Left ventricle myocardium superior (tissue), 1 donor: ENCODE measurements at places on chromosomes 7 and 10.
A peak's percentile ranks its signal among the peaks of the same experiment; 100 is the strongest.

DNA sequence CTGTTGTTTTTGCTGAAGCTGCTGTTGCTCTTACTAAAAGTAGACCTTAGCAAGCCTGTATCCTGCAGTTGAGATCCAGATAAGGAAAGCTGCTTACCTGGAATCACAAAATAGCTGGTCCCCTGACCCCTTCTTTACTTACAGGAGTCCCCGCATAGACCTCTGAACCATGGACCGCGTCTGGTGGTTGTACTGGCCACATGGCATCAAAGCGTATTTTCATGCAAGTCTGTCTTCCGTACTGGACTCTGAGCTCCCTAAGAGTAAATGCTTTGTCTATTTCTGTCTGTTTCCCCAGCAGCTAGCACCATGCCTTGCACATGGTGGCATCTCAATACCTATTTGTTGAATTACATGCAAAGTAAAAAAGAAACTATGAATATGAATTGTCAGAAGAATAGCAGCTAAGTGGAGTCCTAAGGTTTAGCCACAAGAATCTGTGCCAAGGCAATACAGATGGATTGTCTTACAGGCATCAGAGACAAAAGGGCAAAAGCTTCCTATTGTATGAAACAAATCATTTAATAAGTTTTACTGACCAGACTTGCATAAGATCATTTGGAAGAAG, 159.2 kb downstream of the PAXIP1 start:
- no peak for DNase-seq

DNA sequence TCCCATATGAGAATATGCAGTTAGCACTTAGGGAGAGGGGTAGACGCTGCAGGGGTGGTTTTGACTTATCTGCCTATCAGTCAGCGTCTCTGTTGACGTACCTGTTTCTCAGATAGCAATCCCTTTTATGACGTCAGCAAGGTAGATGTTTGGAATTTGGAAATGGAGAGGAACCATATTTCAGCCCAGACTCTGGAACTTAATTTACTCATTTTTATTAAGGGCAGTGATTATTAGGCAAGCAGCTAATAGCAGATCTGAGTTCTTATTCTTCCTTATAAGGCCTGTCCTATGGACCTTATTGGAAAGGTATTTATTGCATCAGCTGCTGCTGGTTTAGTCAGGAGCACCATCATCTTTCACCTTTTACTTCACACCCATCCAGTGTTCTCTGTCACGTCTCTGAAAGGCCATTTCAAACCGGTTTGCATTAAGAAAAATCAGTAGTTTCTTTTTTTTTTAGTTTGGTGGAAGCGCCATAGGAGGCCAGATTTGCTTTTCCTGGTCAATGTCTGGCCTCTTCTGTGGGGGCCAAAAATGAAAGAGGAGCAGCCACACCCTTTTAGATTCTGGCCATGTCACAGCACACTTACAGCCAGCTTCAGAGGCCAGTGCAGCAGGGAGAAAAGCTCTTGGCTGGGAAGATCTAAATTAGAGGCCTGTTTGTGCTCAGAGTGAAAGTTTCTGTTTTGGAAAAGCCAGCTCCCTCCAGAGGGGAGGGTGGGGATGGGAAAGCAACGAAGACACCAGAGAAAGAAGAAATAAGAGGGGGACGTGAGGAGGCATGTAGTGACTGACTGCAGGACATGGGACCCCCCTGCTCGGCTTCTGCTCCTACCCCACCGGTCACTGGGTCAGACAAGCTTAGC, 146.3 kb downstream of the TCF7L2 start:
- no peak for DNase-seq

GRCh38 chr7:115561335-115562110, 469.0 kb downstream of the TFEC start:
- no peak for DNase-seq

DNA sequence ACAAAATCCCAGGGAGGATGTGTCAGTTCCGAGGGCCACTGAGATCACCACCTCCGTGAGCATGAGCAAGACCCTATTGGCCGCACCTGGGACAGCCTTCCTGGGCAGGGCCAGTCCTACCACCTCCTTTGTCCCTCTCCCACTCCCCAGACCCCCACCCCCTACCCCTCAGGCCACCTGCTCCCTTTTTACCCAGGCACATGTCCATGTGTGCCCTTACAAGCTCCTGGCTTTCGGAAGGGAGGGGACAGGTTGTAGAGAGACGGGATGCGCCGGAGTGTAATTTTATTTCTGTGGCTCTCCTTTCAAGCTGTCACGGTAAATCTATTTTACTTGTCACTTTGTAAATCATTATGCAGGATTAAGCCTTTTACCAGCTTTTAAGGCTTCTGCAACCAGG, 20.9 kb downstream of the ZMIZ1 start:
- DNase-seq, result no peak

- DNase-seq, result no peak
Observed at GRCh38 chr10:88992921-88993524, 2.4 kb downstream of the FAS start.

DNA sequence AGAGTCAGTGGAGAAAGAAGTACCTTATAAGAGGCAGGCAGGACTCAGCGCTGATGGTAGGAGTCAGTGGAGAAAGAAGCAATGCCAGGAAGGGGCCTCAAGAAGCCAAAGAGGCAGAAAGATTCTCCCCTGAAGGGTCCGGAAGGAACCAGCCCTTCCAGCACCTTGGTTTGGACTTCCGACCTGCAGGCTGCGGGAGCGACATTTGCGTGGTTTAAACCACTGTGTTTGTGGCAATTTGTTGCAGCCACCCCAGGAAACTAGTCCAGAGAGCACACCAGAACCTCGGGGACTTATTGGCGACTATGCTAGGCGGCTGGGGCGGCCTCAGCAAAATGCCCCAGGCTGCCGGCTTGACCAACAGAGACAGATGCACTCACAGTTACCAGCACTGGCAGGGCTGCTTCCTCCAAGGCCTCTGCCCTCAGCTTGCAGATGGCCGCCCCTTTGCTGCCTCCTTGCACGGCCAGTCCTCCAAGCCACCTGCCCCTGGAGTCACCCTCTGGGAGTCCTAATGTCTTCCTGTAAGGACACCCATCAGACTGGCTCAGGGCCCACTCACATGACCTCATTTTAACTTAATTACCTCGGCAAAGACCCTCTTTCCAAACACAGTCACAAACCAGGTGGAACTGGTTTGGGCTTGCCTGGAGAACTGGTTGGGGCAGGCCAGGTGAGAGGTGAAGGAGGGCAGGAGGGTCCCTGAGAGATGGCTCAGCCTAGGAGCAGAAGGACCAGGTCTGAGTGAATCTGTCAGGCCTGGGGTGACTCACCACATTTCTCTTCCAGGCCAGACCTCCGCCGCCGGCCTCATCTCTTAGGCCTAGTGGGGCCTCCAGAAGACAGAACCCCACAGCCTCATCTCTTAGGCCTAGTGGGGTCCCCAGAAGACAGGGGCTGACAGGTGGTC, 26.1 kb downstream of the CALML3 start:
- DNase-seq, result no peak

GRCh38 chr10:75293446-75293820, 57.7 kb upstream of the COMTD1 start:
- DNase-seq, result no peak

DNA sequence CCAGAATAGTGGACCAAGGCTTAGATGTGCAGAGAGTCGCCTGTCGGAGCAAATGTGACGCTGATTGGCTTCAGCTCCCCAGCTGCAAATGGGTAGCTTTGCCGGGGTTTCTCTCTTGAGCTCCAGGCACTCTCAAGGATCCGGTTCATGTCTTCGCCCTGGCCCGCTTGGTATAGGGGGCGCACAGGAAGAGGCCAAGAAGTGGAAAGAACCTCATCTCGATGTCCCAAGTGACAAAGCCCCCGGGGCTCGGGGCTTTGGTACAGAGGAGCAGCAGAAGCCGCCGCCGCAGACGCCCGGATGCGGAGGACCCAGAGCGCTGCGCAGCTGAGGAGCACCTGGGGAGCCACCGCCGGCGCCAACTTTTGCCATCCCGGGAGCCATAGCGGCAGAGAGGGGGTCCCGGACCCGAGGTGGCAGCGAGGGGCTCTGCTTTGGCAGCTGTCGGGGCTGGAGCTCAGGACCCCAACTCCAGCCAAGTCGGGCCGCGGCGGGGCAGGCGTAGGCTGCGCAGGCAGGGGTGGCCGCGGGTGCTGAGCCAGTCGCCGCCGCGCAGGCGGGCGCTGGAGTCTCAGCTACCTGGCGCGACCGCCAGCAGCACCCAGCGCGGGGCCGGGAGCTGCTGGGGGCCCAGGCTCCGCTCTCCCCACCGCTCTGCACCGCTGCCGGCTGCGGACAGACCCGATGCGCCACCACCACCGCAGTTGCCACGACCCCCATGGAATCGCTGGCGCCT, 466.6 kb downstream of the XPNPEP1 start:
- DNase-seq, result no peak

DNA sequence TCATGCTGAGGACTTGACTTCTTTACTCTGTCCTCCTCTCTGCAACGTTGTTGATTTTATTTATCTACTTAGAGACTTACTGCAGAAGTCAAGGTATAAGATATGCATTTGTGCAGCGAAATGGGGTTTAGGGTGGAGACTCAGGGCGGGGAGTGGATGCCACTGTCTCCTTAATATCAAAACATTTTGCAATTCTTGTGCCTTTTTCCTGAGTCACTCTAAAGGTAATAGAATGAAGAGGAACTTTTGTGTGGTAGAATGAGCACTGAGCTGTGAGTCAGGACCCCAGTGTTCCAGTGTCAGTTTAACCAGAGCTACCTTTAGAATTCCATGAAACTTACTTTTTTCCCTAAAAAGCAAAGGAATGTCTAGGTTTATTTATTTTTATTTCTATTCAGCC, 78.2 kb downstream of the VTI1A start:
- DNase-seq, result no peak

- peak; percentile 69 for DNase-seq
Observed at GRCh38 chr7:26291699-26292538, at the start of gene SNX10. Gene SNX10 (plus strand): TSS chr7:26291862. CDS start chr7:26346443, 54,581 bp downstream.

DNA sequence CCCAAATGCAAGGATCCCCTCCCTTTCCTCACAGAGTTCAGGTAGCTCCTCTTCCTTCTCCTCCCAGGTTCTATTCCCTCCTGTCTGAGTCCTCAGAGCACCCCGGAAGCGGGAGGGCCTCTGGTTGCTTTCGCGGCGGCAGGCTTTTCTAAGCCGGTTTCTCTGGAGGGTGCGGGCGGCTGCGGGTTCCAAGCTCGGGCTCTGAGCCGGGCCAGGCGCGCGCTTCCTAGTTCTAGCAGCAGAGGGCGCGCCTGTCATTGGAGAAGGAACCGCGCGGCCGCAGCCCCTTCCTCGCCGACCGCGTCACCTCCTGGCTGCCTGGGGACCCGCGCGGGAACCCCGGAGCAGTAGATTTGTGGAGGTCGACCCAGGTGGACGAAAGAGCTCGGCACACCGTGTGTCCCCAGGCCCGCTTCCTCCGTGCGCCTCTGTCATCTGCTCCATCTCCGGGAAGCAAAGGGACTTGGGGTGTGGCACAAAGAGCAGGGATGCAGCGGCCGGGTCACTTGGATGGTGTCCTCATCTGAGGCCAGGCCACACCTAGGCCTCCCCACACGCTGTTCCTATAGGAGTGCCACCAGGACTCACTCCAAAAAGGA, 389.0 kb upstream of the PODXL start:
- peak; percentile 75 for DNase-seq

DNA sequence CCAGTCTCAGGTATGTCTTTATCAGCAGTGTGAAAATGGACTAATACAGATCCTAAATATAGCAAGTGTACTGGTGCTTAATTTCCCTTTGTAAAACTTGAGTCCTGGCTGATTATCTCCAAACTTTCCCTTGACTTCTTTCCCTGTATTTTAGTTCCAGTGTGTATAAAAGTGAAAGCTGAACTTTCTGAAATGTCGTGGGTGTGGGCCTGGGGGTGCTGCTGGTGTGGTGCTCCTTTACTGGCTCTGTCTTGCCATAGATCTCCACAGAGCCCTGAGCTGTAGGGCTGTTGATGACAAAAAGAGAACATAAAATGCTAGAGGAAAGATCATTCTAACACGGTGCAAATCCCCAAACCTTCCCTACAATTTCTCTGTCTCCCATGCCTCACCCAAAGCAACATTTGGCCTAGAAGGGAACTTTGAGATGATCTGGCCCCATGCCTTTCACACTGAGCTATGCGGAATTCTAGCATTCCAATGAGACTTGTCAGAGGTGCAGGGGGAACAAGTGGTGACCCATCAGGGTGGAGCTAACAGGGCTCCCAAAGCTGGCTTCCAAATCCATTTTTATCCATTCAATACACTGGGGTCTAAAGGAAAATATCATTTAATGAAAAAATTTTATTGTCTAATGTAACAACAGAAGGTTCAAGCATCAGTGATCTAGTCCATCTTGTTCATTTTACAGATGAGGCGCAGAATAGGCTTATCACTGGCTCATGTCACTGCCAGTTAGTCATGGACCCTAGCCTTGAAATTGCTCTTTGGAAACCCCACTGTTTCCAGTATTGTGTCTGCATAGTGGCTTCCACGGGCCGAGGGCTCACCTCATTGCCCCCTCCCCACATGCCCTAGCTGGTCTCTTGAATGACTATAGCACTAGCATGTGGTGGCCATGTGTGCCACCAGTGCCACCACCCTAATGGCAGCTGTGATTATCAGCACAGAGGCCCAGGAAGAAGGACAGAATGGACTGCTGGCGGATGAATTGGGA, 1000.9 kb downstream of the LRMDA start:
- DNase-seq, result no peak

GRCh38 chr7:18302097-18302496, 193.5 kb upstream of the HDAC9 start:
- no peak for DNase-seq

- no peak for DNase-seq
Observed at GRCh38 chr10:128551475-128551874, 425.3 kb upstream of the MKI67 start.

- DNase-seq, result no peak
Observed at GRCh38 chr7:109246330-109247077, 676.8 kb downstream of the DNAJB9 start.

GRCh38 chr10:71127104-71127503, 85.3 kb upstream of the UNC5B start:
- no peak for DNase-seq

- DNase-seq, result no peak
Observed at GRCh38 chr10:124586142-124586541, 124.5 kb downstream of the LHPP start.

DNA sequence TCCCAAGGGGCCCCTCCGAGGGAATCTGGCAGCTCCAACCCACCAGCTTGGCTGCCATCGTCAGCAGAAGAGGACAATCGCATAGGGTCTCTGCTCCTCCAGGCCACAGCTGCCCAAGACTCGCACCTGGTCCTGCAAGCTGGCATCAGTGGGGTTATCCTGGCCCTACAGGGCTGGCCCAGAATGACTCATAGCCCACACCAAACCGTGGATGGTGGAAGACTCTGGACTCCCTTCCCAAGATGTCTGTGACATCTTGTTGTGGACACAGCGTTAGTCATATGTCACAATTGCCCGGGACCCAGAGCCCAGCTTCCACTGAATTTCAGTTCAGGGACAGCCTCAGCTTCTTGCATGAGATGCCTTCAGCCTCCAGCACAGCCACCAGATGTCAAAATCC, 91.5 kb upstream of the CUX1 start:
- no peak for DNase-seq

DNA sequence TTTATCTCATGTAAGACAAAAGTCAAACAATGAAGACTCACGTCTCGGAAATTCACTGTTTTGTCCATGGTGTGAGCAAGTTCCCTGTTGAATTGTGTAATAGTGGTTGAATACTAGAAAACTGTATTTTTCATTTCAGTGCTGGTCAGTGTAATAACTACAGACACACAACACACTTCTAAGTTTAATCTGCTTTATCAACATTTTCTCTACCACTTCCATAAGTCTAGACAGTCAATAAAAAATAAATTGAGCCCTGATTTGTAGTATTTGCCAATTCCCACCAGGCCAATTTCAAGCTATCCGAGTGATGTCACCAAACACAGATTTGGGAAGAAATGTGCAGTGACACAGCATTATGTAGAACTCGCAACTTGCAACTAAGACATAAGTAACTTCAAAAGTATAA, 81.9 kb downstream of the GPR141 start:
- DNase-seq, result no peak
